Daoy (cell line): ENCODE measurements at places on chromosomes 12 and 14.

- no peak for DNase-seq
These were observed 25.8 kb upstream of the CTDSP2 start for GRCh38 chr12:57872362-57872761.

GRCh38 chr14:88352698-88353097 is 29.6 kb upstream of the KCNK10 start:
- peak; percentile 21 for DNase-seq

DNA sequence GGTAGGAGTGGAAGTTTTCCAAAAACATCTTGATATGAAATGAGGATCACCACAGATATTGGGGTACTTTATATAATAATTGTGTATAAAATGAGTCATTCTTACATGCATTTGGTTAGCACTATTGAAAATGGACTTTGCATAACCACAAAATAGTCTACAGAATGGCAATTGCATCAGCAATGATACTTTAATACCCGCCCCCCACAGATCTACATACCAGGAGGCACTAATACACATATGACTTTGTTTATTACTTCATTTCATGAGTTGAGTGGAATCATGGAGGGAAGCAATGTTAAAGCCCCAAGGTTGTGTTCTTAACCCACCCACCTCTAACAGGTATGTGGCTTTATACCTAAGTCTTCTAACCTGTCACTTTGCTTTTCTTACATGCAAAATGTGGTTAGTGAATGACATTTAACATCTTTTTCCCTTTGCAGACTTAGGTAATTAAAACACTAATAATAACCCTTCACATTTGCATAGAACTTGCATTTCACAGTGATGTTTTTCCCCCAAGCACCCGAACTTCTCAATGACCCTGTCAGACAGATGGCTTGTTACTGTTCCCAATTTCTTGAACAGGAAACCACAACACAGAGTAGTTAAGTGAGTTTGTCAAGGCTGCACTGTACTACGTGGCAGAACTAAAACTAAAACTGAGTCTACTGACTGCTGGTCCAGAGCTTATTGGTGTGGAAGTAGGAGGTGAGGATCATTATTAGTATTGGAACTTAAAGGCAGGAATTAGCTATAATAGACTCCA is 101.9 kb downstream of the NPAS3 start:
- no peak for DNase-seq

- no peak for DNase-seq
These were observed 35.1 kb downstream of the SPX start for GRCh38 chr12:21561158-21561557.

- DNase-seq, result no peak
These were observed 64.0 kb upstream of the RIN3 start for GRCh38 chr14:92449404-92450181.

GRCh38 chr14:93924592-93925355 is 2.4 kb upstream of the FAM181A start:
- DNase-seq, result no peak

GRCh38 chr12:24890048-24890803 is 58.7 kb downstream of the BCAT1 start:
- no peak for DNase-seq

DNA sequence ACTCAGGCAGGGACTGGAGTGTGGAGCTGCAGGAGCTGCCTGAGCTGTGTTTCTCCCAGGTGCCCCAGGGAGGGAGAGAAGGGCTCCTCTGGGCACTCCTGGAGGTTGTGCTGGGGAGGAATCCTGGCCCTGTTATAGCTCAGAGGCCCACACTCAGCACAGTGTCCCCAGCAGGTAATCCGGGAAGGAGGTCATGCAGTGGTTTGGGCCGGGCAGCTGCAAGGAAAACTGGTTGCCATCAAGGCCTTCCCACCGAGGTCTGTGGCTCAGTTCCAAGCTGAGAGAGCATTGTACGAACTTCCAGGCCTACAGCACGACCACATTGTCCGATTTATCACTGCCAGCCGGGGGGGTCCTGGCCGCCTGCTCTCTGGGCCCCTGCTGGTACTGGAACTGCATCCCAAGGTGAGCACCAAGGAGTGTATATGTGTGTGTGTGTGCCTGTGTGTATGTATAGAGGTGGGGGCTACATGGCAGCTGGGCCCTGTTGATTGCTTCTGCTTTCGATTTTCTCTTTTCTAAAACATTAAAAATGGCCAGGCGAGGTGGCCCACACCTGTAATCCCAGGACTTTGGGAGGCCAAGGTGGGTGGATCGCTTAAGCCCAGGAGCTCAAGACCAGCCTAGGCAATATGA is 2.0 kb downstream of the AMHR2 start:
- no peak for DNase-seq

DNA sequence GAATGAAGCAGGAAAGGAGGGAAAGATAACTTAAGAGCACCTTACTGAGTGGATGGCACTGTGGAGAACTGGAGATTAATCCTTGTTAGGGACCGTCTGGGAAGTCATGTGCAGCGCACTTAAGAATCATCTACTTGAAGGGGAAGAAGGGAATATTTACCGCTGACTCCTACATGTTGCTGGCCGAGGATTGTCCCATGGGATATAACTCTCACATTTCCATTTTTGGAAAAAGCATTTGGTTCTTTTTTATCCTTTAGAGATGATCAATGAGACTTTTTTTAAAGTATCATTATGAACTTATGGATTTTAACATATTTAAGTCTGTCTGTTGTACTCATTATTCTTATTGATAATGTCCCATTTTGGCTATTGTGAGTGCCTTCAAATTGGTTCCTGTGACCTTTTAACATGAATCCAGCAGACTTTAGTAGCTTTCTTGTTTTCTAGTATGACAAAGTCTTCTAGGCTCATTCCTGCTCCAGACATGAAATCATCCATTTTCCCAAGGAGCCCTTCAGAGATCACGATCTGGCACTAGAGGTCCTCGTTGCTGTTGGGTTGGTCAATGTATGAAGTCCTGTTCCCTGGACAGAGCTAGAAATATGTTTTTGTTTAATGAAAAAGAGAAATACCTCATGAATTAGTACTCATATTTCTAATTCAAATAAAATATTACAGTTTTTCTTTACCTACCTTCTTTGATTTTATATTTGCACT is 20.2 kb upstream of the FAM234B start:
- DNase-seq, result peak; percentile 47

- no peak for DNase-seq
These were observed 61.8 kb downstream of the TECPR2 start for GRCh38 chr14:102424520-102424919.

- peak; percentile 34 for DNase-seq
These were observed 50.5 kb downstream of the ANO4 start for GRCh38 chr12:100845095-100845494.

DNA sequence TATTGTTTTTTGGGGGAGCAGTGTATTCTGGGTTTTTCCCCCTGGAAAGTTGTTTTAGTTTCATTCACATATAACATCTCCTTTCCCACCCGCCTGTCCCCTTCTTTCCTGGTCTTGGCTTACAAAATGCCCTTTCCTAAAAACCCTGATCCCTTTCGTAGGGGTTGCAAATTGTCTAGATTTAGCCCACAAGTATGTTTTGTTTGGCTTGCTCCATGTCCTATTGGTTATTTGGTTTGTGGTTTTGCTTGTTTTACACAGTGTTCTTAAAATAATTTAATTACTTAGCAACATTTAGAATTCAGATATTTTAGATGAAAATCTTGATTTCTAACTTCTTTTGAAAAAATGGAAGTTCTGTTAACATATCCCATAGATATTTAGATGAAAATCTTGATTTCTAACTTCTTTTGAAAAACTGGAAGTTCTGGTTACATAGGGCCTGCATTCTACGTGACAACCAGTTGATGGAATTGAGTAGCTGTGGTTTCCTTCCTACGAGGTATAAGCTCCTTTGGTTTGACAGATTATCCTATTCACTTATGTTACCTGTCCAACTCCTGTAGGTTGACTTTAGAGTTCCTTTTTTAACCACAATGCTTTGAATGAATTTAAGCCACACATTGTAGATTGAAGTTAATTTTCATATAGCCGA is 89.2 kb upstream of the TMEM263 start:
- DNase-seq, result no peak

DNA sequence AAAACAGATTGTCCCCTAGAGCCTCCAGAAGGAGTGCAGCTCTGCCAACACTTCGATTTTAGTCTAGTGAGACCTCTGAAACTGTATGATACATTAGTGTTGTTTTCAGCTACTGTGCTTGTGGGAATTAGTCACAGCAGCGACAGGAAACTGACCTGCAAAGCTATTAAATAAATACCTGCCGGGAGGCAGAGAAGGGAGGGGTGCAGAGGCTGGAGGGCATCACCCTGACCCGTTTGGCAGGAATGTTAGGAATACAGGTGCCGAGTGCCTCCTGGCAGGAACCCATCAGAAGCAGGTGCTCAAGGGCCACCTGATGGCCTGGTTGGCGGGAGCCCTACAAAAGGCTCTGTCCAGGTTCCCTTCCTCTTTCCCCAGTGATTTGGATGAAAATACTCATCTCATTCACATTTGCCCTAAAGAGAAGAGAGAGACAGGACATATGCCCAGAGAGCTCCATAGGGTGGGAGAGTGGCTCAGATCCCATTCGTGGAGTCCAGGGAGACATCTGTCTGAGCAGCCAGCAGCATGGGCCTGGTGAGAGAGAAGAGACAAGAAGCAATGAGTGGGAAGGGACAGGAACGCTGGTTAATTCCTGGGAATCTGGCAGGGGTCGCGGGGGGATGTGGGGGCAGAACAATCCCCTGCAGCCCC is 44.6 kb downstream of the C14orf132 start:
- DNase-seq, result peak; percentile 37

DNA sequence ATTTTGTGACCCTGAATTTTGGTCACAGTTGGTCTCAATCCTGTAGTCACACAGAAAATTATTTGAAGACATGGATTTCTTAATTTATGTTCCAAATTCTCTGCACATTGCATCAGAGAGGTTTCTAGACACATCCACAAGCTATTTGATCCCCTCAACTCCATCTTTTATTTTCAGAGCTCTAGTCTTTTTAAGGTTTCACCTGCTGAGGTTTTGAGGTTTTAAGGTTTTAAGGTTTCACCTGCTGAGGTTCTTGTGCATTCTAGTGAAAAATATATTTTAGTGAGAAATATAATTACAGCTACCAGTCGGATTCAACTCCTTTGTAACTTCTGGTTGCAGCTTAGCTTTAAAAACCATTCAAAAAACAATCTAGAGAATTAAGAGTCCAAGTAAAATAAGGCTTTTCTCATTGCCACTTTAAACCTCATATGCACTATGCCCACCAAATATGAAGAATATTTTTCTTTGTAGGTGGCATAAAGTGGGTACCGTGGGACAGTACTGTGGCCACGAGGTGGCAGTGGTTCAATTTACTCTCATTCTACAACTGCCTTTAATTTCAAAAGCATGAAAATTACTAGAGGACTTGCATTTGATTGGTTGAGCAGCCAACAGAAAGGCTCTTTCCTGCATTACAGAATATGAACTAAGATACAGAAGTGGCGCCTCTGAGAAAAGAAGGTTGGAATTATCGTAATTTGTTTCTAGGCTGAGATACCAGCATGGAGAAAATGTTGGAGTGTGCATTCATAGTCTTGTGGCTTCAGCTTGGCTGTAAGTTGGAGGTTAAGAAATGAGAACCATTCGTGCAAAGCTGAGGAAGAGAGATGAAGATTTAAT is 366.5 kb upstream of the OR4E1 start:
- DNase-seq, result peak; percentile 47

- DNase-seq, result no peak
These were observed 114.7 kb upstream of the C14orf180 start for GRCh38 chr14:104464907-104465306.

DNA sequence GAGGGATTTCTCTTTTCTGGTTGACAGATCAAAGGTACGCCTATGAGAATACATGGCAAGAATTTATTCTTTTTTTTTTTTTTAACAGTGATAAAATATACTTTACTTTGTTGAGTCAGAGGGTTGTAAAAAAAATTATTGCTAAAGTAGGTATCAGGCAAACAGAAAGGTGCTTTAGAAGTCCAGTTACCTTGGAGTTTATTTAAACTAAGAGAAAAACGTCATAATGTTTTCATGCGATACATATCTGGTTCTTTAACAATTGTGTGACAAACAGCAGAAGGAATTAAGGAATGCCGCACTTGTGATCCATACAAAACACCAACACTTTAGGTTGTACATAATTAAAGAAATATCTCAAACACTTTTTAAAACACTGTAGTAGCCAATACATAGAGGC is 94.2 kb downstream of the BORCS5 start:
- DNase-seq, result no peak

GRCh38 chr12:124695861-124696260 is 128.4 kb upstream of the NCOR2 start:
- DNase-seq, result peak; percentile 32

DNA sequence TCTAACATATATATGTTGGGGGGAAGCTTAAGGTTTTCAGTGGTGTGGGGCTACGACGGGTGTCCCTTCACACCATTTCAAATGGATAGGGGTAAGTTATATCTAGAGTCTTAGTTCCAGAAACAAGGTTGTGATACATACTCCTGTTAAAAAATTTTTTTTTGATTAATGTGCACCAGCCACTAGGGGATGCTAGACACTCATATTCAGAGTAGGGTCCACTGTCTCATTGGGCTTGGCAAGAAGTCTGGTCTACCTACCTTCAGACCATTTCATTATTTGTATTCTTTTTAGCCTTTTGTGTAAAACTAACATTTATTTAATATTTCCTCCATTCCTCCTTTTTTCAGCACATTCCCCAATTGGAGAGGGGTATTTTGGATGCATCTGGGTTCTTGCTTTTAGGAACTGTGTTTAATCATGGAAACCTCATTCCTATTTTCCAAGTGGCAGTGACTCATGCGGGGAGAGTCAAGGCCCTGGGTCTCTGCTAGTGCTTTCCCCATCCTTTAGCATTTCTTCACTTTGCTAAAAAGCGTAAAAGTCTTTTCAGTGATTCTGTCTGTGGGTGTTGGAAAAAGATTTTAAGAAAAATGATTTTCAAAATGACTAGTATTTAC is 33.4 kb downstream of the ANO4 start:
- peak; percentile 48 for DNase-seq

DNA sequence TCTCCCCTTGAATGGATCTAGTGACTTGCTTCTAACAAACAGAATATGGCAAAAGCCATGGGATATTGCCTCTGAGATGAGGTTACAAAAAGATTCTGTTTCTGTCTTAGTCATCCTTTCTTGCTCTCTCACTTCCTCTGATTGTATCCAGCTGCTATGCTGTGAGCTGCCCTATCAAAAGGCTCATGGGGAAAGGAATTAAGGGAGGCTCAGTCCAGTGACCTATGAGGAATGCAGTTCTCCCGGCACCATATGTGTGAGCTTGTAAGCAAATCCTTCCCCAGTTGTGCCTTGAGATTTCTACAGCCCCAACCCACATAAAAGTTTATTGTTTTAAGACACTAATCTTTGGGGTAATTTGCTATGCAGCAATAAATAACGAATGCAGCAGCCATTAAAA is 183.1 kb downstream of the KLHL28 start:
- peak; percentile 69 for DNase-seq

DNA sequence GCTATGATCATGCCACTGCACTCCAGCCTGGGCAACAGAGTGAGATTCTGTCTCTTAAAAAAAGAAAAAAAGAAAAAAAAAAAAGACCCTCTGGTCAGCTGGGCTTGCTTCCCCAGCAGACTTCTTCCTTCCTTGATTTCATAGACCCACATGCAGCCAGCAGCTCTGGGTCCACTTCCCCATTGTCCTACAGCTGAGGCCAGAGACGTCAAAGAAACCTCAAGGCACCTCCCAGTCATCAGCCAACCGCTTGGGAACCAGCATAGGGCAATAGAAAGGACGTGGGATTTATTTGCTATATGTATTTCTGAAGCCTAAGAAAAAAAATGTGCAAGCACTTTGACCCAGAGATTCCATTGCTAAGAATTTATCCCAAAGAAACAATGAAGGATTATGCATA is 35.4 kb upstream of the SPPL3 start:
- no peak for DNase-seq
